ENCODE measurements at places on chromosomes 7 and 10.

- no peak for DNase-seq
Measured at GRCh38 chr7:137976232-137976631, 25.7 kb downstream of the CREB3L2 start.

- DNase-seq = no peak
Measured at GRCh38 chr7:46636022-46636421, 715.0 kb upstream of the IGFBP3 start.

DNA sequence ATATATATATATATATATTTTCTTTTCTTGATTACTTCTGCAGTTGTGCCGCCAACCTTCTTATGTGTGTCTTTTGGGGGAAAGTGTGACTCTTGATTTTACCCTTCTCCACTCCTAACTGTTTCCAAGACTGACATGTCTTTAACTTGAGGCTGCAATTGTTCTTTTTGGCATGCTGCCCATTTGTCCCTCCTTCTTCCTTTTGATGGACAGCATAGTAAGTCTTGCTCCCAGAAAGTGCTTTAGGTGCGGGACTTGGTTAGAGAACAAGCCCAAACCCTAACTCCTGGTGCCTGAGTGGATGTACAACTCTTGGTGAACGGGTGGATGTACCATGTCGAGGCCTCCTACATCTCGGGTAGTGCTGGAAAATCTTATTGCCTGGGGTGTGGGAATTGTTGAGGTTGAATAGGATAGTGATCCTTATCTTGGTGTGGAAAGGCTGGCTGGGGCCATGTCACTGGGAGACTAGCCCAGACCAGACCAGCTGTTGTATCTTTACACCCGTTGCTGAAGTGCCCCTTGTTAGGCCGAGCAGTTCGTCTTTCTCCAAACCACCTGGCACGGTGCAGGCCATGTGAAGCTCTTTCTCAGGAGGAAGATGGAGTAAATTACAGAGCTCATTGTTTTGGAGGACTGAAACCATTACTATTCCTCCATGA, 16.3 kb downstream of the TCF7L2 start:
- DNase-seq = no peak

DNA sequence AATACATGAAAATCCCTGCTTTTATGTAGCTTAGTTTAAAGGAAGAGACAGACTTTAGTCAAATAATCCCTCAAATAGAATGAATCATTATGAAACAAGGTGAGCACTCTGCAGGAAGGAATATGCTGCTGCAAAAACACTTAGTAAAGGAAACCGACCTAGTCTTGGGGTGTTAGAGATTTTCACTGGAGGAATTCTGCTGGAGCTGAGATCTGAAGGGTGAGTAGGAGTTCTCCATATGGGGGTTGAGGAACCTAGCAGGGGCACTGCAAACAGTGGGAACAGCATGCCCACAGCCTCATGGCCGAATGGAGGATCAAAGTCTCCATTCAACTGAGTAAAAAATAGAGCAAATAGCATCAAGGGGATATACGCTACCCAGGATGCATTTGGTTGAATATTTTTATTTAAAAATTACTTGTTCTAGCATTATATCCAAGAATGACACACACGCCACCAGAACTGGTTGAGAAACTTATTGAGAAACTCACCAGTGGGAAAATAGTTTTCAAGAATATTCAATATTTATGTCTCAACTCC, 3.5 kb downstream of the ITIH2 start:
- no peak for DNase-seq

- no peak for DNase-seq
Measured at GRCh38 chr10:44402465-44403195, 17.7 kb upstream of the CXCL12 start.

Measured in GM23248 (cell line).